ENCODE measurements at places on chromosomes 1 and 21. TPM values are rescaled to one million over a fixed set of nuclear protein-coding genes. Genes with fewer than 3 reads are reported as not detected.

DNA sequence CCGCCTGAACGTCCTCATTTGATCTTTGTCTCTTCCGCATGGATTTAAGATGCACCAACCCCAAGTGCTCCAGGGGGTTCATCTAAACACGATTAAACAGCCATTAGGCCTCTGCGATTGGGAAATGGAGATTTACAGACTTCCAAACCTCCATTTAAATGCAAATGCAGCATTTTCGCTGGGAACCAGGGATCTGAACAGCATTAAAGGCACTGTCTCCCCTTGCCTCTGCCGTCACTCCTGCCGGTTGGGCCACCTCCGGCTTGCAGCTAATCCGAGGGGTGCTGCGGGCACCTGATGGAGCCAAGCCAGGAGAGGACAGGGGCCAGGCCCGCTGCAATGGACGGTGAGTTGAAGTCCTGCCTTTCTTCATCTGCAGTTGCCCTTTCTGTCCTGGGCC, 70.3 kb upstream of the KLHDC7A start:
- no peak for DNase-seq

The OPRD1 gene
- 0.03 TPM for polyA plus RNA-seq

- no peak for DNase-seq
Measured at GRCh38 chr1:50420689-50421365, 2.4 kb downstream of the DMRTA2 start.

DNA sequence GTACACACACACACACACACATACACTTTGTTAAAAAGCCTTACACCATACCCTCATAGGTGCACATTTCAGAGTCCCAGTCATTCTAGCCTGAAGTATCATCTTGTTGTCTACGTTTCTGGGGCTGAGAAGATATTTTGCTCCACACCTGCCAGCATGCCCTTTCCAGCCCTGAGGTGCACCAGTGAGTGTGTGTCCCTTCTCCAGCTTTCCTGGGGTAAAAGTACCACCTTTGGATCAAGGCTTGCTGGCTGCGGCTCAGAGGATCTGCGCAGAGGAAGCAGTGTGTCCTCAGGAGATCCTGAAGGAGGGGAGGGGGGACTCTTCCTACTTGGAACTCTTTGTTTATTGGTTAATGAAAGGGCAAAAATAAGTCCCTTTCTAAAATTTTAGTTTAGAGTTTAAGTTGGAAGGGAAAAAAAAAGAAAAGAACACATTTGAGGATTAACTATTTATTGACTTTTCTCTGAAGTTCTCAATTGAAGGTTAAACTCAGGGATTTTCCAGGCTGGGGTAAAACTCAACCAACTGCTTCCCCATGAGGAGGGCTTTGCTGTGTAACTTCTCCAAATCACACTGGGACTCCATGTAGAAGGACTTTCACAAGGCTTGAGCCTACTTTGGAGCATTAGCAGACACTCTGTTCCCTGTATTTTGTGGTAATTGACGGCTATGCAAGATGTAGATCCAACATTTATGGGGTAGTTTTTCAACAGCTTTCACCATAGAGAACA, 200.3 kb upstream of the SGIP1 start:
- no peak for DNase-seq

- DNase-seq, result no peak
Measured at GRCh38 chr1:80533093-80533492, 1267.6 kb upstream of the ADGRL2 start.

DNA sequence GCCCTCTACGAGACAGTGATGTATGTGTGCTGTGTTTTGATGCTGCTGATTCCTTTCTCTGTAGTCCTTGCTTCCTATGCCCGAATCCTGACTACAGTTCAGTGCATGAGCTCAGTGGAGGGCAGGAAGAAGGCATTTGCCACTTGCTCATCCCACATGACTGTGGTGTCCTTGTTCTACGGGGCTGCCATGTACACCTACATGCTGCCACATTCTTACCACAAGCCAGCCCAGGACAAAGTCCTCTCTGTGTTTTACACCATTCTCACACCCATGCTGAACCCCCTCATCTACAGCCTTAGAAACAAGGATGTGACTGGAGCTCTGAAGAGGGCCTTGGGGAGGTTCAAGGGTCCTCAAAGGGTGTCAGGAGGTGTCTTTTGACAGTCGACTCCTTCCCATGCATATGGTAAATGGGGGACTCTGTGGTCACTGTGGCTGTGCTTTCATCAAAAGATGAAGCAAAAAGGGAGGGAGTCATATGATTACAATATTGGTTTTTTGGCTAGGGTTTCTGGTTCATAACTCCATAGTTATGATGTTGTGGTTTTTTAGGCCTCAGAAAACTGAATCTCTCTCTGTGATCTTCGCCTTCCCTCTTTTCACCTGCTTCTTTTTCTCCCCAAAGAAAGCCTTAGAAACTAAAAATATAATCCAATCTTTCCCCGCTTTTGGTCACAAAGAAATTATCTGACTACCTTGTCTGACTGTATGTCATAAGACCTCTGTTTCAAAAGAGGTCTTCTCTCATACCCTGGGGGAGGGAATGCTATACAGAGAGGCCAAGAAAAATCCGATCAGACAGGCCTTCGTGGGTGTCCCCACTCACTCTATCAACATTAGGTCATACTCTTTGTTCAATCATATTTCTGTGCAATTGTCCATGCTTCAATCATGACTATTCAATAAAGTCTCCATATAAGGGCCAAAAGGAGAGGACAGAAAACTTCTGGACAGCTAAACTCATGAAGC, 4.2 kb downstream of the OR2T1 start:
- no peak for DNase-seq

DNA sequence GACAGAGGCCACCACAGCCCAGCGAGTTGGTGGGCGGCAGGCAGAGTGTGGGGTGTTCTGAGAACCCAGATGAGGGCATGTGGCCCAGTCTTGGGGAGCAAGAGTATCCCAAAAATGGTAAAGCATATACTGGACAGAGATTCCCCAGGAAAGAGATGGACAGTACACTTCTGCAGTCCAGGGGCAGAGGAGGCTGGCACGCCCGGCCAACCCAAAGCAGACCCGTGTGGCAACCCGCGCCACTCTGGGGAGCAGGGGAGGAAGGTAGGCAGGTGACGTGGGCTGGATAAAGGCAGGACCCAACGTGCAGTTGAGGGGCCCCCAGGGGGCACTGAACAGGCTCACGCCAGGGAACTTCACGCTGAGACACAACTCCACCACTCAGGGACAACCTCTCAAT, 46.4 kb upstream of the RIPK4 start:
- no peak for DNase-seq

The LAMC2 gene
- 1.3 TPM for polyA plus RNA-seq

The RWDD3 gene
- polyA plus RNA-seq, result 17.6 TPM

DNA sequence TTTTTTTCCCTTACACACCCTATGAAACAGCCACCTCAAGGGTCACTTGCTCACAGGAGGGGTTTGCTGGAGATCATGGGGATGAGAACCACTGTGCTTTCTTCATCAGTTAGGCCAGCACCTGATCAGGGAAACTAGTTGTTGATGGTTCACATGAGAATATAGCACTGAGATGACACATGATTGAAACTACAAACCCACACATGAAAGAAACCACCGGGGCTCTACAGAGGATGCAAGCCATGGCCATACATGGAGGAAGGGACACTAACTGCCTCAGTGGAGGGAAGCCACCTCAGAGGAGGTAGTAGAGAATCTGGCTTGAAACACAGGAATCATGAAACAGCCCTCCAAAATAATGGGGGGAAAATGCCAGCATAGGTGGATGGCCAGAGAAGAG, 63.2 kb downstream of the PRKAB2 start:
- DNase-seq, result no peak

DNA sequence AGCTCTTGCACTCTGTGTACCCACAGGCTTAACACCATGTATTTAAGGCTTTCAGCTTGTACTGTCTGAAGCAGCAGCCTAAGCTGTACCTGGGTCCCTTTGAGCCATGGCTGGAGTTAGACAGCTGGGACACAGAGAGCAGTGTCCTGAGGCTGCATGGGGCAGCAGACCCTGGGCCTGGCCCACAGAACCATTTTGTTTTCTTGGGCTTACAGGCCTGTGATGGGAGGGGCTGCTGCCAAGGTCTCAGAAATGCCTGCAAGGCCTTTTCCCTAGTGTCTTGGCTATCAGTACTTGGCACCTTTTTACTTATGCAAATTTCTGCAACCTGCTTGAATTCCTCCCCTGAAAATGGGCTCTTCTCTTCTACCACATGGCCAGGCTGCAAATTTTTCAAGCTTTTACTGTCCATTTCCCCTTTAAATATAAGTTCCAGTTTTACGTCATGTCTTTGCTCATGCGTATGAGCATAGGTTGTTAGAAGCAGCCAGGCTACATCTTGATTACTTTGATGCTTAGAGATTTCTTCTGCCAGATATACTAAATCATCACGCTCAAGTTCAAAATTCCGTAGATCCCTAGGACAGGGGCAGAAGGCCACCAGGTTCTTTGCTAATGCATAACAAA, 143.9 kb downstream of the CLEC20A start:
- DNase-seq, result no peak

The SLAMF8 gene
- 0.22 TPM for polyA plus RNA-seq

DNA sequence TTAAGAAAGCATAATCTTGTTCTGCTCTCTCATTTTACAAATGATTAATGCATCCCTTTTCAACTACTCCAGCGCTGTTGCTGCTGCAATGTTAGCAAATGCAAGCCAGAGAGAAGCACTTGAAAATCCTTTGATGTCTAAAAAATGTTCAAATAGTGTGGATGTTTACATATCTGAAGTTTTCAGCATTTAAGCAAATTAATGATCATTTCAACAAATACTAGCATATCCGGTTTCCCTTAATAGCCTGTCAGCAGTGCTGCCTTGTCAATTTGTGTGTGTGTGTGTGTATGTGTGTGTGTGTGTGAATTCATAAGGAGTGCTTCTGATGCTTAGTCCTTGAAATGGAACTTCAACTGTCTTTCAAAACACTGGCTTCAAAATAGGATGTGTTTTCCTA, 48.1 kb upstream of the WNT2B start:
- DNase-seq, result no peak

- no peak for DNase-seq
Measured at GRCh38 chr1:73331726-73332125, 866.2 kb downstream of the LRRIQ3 start.

The OR2T2 gene
- not detected for polyA plus RNA-seq

DNA sequence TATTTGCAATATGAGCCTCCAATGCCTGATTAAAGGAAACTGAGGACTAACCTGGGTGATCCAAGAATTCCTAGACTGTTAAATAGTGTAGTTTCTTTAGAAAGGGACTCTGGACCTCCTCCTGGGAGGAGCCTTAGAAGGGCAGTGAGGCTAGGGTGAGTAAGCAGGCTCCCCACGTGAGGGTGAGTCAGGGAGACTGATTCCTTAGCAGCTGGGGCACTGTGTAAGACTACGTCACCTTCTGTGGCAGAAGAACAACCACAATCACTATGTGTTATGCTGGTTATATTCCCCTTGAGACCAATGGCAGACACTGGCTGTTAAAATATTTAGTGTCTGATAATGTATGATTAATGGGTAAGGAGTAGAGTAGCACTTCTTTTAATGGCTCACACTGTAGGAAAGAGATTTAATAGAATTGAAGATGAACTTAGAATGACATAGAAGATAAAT, 53.3 kb upstream of the SYT14 start:
- DNase-seq, result no peak

The KCNC4 gene
- polyA plus RNA-seq, result 9.2 TPM

GRCh38 chr21:21102896-21103295, 104.7 kb downstream of the NCAM2 start:
- DNase-seq, result no peak

GRCh38 chr1:190327271-190327670, 150.4 kb downstream of the BRINP3 start:
- no peak for DNase-seq

The HHIPL2 gene
- 0.04 TPM for polyA plus RNA-seq

DNA sequence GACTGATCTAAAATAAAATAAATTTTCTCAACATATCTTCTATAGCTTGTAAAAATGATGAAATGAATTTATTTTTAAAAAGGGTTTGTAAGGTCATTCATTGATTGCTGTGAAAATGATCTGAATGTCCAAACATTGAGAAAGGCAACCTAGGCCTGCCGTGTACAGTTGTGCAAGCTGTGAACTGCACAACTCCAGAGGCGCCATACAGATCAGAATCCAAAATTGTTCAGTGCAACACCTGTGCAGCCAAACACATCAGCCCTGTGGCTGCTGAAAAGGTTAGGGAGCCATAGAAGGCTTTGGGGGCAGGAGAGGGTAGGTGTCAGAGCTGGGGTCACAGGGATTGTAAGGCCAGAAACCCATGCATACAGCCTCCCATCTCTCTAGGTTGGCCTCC, 9.9 kb upstream of the ZC3H12A start:
- DNase-seq, result no peak

- no peak for DNase-seq
Measured at GRCh38 chr1:117051224-117052064, 8.7 kb upstream of the TTF2 start.

- no peak for DNase-seq
Measured at GRCh38 chr1:201021630-201022492, 1.7 kb downstream of the KIF21B start.

The ASCL5 gene
- polyA plus RNA-seq, result not detected

Data from psoas muscle (tissue), 8 donors.